ENCODE measurements at places on chromosomes 1 and 21.

DNA sequence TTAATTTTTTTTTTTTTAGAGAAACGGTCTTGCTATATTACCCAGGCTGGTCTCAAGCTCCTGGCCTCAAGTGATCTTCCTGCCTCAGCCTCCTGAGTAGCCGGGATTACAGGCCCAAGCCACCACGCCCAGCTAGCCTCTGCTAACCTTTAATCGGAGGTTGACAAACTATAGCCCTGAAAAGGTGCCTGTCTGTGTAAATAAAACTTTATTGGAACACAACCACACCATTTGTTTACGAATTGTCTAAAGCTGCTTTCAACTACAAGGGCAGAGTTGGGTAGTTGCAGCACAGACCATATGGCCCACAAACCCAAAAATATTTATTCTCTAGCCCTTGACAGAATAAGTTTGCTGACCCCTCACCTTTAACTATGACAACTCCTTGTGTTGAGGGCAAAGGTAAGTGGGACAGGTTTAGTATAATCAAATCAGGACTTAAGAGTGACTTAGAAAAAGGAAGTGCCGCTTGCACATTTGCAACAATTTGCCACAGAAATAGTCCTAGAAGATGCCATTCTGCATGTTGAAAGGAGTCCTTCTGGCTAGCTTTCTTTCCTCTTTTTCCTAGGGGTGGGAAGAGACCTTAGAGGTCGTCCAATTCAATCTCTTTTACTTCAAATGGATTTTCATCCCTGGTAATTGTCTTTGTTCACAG, 16.4 kb downstream of the RGS8 start:
- DNase-seq: no peak

- no peak for DNase-seq
These were observed 7.7 kb upstream of the PTGFRN start for GRCh38 chr1:116902027-116902426.

- DNase-seq: no peak
These were observed 187.6 kb downstream of the RHOU start for GRCh38 chr1:228922722-228923376.

- peak; percentile 95 for DNase-seq
These were observed at the start of gene PRDX6 for GRCh38 chr1:173477286-173478093. TSS of gene PRDX6 (plus strand) at chr1:173477335. CDS start at chr1:173477398, 63 bp downstream.

DNA sequence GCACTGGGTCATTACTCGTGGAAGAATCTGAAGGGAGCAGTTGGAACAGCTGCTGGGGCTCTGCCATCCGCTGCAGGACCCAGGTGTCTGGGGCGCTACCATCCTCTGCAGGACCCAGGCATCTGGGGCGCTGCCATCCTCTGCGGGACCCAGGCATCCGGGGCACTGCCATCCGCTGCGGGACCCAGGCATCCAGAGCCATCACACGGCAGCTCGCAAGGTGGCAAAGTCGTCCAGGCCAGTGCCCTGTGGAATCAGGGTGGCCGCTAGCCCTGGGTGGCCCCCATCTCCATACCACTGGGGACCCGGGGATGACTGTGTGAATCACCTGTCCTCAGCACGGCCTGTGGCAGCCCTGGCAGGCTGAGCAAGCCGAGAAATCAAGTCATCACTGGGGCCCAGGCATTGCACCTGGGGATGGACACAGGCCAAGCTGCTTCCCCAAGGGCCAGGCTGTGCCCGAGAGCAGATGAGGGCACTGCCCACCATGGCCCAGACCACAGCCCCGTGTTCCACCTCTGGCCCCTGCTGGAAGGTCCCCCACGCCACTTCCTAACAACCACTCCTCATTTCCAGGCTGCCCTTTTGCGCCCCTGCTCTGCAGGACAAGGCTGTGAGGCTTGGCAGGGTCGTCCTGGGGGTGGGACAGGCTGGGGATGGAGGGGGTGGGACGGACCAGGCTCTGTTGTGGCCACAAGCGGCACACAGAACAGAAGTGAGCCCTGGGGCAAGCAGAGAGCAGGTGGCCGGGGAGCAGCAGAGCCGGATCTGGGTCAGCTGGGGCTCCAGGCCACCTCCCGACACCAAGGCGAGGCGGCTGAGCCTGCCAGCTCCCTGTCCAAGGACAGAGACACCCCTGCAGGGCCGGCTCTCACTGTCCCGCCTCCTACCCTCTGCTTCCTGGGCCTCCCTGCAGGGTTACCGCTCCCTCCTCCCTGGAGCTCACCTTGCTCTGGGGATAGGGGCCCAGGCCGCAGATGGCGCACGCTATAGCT, 12.7 kb downstream of the GABRD start:
- no peak for DNase-seq

GRCh38 chr1:83998205-83998497, 781 bp downstream of the TTLL7 start:
- DNase-seq: no peak

DNA sequence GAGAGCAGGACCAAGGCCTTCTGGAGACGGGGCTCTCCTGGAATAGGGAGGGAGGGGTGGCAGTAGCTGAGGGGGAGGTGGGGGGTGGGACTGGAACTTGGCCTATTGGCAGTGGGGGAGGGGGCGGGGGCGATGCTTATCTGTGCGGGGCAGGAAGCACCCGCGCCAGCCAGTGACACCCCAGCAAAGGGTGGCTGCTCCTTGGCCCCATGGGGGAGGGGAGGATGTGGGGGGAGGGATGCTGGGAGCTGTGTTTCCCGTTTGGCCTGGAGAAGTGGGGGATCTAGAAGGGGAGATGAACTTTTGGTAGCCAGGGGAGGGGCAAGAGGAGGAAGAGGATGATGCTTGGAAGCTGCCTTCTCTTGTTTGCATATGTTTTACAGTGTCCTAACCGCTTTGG, 11.0 kb downstream of the ZBTB7B start:
- DNase-seq: no peak

DNA sequence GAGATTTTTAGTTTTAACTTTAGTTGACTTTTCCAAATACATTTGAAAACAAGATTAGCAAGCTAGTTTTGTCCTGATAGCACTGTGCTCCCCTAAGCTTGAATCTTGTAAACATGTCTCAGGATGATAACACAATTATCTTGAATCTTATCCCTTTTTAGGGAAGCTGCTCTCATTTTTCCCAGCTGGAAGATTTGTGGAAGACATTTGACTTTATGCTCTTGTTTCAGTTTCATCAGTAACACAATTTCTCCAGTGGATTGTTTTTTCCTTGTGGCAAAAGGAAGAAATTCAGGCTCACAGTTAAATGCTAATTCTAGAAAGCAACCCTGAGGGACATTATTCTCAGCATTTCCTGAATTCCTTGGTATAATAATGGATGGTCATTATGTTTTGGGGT, 88.8 kb downstream of the CDC7 start:
- DNase-seq: no peak

- DNase-seq: no peak
These were observed 653 bp upstream of the IFFO2 start for GRCh38 chr1:18957136-18957521.

- no peak for DNase-seq
These were observed 31.0 kb upstream of the IL19 start for GRCh38 chr1:206739411-206740076.

Measured in NCI-H1105 (cell line).